ENCODE measurements at places on chromosomes 2 and 18.

DNA sequence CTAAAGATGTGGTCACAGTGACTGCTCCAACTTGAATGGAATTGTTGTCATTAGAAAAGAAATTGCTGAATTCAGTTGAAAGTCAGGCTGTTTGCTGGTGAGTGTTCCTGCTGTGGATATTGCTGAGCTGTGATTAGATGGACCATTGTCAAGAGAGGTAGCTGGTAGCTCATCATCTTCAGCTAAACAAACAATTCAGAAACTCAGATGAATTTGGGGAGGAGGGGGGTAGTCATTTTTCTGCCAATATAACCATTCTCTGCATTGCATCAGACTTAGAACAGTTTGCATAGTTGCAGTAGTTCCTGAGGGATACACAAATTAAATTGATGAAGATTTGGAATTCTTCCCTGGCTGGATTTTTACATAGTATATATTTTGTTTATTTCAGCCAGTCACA is 108.3 kb downstream of the MTCL1 start:
- no peak for DNase-seq

DNA sequence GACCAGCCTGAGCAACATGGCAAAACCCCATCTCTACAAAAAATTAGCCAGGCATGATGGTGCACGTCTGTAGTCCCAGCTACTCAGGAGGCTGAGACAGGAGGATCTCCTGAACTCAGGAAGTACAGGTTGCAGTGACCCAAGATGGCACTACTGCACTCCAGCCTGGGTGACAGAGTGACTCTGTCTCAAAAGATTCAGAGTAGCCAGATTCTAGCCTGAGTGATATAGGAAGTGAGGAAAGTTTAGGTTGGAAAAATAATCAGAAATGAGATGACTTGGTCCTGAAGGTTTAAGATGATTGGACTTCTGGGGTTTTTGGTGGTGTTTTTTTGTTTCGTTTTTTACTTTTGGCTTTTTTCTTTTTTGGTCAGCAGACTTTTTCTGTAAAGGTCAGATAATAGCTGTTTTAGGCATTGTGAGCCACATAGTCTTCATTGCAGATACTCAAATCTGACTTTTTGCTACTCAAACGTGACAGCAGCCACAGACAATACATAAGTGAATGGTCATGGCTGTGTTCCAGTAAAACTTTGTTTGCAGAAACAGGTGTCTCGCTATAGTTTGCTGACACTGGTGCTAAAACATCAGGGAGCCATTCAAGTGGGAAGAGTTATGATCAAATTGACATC is 104.1 kb upstream of the UBXN4 start:
- no peak for DNase-seq

- no peak for DNase-seq
Observed at GRCh38 chr2:64942693-64943092, 46.5 kb upstream of the SLC1A4 start.

DNA sequence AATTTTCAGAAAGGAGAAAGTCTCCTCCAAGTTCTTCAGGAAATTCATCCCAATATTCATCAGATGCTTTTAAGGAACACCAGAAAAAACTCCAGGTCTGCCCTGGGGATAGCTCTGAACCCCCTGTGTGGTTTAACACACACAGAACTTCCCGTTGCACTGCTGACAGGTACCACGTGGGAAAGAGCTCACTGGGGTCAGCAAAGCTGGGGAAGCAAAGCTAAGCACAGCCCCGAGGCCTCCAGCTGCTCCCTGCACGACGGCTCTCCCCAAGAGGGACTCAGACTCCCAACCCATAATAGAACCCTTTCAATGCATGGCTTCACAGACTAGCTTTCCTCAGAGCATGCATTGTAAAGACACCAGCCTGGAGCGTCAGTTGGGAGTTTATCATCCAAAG is 28.0 kb downstream of the ADI1 start:
- DNase-seq, result peak; percentile 46

- no peak for DNase-seq
Observed at GRCh38 chr2:11655495-11655894, 14.5 kb downstream of the NTSR2 start.

- DNase-seq, result no peak
Observed at GRCh38 chr18:28735731-28736130, 558.8 kb upstream of the CDH2 start.

DNA sequence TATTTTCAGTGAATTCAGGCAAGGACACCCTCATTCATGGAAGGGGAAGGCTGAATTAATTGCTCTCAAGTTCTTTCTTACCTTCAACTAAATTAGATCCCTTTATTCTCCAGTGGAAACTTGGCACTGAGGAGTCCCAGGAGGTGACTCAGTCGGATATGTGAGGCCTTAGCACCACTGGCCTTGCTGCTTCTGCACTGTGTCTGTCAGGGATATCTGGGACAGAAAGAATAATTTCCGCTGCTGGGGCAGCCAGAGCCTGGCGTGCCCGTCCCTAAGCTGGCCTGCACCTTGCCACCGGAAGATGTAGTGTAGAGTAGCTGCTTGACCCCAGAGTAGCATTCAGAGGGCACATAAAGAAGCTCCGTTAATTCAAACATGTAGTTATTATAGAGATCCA is 53.4 kb downstream of the LIMS1 start:
- no peak for DNase-seq

GRCh38 chr2:167191588-167191987 is 303.3 kb downstream of the XIRP2 start:
- DNase-seq, result no peak

DNA sequence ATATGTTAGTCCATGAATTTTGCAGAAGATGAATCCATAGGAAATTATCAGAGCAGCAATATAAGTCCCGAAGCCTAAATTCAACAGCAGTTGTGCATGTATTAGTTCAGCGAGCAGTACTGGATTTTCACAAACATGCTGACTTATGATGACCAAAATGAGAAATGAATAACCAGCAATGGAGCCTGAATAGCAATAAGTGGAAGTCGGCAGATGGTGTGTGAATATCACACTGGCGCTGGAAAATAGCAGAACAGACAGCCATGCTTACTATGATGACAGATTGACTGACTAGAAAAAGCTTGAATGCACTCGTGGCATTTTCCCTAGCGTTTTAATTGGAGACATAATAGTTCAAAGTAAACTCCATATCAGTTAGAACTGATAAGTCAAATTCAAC is 1114.5 kb downstream of the DSC3 start:
- no peak for DNase-seq

GRCh38 chr18:77487951-77488740 is 238.5 kb downstream of the GALR1 start:
- DNase-seq, result no peak

DNA sequence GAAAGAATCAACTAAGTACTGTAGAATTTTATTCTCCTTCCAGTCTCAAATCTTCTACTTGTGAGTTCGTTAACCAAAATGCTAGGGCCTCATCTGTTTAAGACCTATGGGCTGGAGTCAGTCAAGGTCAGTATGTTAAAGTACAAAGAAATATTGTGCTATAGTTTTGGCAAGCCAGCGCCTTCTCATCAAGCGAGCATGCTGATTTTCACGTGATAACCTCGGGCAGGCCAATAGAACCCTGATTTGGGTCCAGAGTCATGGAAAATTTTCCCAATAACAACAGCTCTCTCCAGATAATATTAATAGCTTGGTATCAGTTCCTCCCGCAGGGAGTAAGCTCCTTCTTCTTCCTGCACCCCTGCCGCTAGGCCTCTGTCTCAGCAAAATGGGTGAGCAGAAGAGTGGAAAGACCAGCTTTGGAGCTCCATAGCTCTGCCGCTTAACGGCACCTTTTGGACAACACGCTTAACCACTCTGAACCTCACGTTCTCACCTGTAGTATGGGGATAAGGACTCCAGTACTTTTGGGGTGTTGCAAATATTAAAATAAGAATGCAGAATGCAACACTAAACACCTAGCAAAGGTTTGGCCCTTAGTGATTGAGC is 11.7 kb downstream of the CABLES1 start:
- DNase-seq, result no peak

DNA sequence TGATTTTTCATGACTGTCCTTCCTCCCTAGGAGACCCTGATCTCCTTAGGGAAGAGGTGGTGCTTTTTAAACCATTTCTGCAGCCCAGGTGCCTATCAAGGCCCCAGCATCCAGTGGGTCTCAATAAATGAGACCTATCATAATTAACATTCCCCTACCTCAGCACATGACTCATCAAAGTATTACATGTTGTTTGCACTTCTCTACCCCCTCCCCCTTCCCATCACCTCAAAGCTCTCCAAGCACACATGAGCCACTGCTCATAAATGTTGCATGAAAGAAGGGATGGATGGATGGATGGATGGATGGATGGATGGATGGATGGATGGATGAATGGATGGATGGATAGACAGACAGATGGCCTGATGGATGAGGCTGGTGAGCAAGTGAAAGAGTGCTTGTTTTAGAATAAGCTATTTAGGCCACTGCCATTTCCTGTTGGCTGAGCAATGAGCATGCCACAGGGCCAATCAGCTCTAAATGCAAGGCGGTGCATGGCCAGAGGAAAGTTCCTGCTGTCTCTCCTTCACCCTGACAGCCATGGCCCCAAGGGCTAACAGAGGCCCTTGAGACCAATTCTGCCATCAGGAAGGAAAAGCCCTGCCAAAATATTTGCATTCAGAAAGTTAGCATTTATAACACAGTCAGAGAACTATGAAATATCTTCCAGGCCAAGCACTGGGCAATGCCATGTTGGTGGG is 20.9 kb upstream of the STEAP3 start:
- DNase-seq, result no peak

GRCh38 chr18:25256439-25256838 is 95.5 kb downstream of the ZNF521 start:
- DNase-seq, result no peak

DNA sequence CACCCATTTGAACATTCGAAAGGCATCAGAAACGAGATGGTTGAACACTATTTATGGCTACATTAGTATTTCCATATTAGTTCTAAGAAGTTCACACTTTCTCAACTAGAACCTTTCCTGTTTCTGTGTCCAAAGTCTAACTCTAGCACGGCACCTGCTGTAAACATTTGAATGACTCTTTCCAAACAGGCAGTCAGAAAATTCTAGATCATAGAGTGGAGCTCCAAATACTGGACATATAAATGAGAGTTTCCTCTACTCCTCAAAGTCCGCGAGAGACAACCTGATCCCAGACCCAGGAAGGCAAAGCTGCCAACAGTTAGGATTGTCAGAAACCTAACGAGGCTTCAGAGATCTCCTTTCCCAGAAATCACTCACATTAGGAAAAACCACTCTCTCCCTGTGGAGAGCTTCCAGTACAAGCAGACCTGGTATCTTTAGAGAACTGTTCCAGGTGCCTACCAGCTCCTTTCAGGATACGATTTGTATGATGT is 10.6 kb downstream of the RND3 start:
- DNase-seq, result no peak

- DNase-seq, result no peak
Observed at GRCh38 chr2:33660416-33661123, 61.5 kb upstream of the FAM98A start.

DNA sequence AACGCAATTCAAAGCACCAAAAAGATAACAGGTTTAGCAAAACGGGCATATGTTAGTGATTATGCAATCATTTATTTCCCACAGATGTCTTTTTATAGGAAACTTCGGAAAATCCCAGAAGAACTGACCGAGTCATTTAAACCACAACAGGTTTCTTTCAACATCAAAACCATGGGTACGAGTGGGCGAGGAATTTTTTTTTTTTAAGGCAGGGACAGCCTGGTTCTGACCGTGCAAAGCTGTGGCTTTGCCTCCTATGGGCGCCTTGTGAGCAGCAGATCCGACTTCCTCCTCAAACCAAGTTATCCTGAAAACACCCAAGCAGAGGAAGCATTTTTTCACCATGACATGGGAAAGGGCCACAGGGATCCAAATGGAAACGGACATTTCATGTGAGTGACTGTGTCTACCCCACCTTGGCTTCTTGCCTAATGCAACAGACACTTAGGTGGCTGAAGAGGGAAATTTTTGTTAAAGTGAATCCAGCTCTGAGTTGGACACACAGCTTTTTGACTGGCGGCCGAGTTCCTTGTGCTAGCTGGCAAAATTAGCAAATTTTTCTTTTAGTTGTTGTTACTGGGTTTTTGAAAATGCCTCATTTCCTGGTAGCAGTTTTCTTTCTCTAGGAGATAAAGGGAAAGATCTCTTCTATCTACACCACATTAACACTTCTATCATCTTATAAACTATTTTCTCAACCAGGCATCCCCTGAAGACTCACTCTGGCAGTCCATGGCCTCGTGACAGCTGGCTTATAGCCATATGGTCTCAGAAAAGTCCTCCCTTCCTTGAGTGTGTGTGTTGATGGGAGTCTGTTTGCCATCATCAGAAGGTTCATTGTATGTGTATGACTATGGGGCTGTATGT is 487.4 kb upstream of the ZEB2 start:
- no peak for DNase-seq

GRCh38 chr18:23232331-23232730 is 97.0 kb downstream of the CABLES1 start:
- no peak for DNase-seq

GRCh38 chr18:27366151-27366550 is 181.0 kb upstream of the CHST9 start:
- no peak for DNase-seq

DNA sequence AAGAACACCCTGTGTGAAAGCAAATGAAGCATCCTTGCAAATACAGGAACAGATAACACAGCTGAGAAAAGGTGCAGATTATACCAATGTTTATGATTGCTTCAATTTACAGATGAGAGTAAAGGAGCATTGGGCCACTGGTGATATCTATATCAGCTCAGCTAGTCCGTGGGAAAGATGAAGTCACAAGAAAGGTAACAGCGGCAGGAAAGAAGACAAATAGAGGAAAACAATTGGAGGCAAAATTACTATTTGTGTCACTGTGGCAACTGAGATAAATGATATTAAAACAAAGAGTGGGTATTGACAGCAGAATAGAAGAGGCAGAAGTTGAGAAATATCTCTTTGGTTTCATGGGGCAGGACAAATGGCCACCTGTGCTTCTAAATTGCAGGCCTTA is 121.2 kb upstream of the CAVIN2 start:
- no peak for DNase-seq

DNA sequence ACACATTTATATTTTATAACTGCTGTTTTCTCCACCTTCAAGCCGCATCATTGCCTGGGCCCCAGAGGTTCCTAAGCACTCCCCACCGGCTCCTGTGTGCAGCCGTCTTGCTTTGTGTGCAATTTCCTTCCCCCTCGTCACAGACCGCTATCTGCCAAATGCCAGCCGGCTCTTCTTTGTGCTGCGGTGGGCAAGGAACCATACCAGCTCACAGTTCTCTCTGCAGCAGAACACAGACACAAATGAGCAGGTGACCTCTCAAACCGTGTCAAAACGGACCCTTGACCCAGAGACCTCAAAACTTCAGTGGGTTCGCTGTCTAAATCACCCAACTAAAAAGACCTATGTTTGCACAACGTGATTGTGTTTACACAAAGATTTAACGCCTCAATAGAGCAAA is 58.2 kb downstream of the KLF7 start:
- peak; percentile 71 for DNase-seq

GRCh38 chr2:231573096-231573495 is 19.6 kb upstream of the TEX44 start:
- DNase-seq, result no peak

DNA sequence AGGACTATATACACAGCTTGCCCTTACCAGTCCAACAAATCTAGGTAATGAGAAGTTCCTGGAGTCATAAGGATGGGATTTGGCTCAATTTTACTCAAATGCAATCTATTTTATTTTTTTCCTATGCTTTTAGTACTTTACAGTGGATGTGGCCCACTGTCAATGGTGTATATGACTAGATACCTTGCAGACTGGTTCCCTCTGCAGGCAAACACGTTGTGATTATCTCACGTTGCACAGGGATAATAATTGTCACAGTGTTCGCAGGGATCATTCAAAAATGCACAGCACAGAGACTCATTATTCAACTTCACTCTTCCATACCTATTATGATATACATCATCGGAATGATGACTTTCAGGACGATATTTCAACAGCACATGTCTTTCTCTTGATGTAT is 359.7 kb downstream of the MBD2 start:
- DNase-seq, result no peak

GRCh38 chr2:14322306-14322705 is 310.2 kb upstream of the LRATD1 start:
- no peak for DNase-seq
